ENCODE measurements at places on chromosomes 16 and 17. TPM values are rescaled to one million over a fixed set of nuclear protein-coding genes. Genes with fewer than 3 reads are reported as not detected.

Gene ABCA10
- 0.74 TPM for total RNA-seq

Gene TEKT1
- total RNA-seq: not detected

Gene KRTAP2-2
- not detected for total RNA-seq

Gene TEDC2
- 16.0 TPM for total RNA-seq

Gene GRIN2C
- 0.29 TPM for total RNA-seq

Gene ZG16
- total RNA-seq: 0.11 TPM

Gene TEX19
- not detected for total RNA-seq

Gene KRT23
- total RNA-seq: 2.8 TPM

Gene NPIPA8
- total RNA-seq: 0.93 TPM

Gene TERB1
- 0.49 TPM for total RNA-seq

Gene HOXB1
- 0.24 TPM for total RNA-seq

Gene PSMD11
- 90.5 TPM for total RNA-seq

Gene ADAMTS18
- total RNA-seq: 7.4 TPM

Gene LRRC37A
- 7.3 TPM for total RNA-seq

Gene GNG13
- not detected for total RNA-seq

Gene C1QTNF8
- 0.20 TPM for total RNA-seq

Gene BAIAP3
- total RNA-seq: 1.3 TPM

Gene CUEDC1
- total RNA-seq: 38.7 TPM

Gene NAGS
- 0.42 TPM for total RNA-seq

Gene NSF
- 32.8 TPM for total RNA-seq

Gene SCARF1
- 2.1 TPM for total RNA-seq

Gene TAOK1
- total RNA-seq: 84.7 TPM

Gene KLHL10
- total RNA-seq: not detected

Gene FAM171A2
- total RNA-seq: 58.0 TPM

Gene ABCA5
- 13.1 TPM for total RNA-seq

Gene MRPS34
- 65.3 TPM for total RNA-seq

Gene CCDC154
- total RNA-seq: 3.9 TPM

Gene TBC1D3L
- 59.1 TPM for total RNA-seq

Gene NPIPA2
- total RNA-seq: 11.5 TPM

Gene KRT39
- not detected for total RNA-seq

Gene SPSB3
- 50.0 TPM for total RNA-seq

Gene FZD2
- 82.1 TPM for total RNA-seq

Gene SLC13A2
- not detected for total RNA-seq

Gene CPD
- 58.3 TPM for total RNA-seq

Gene ARL5C
- total RNA-seq: not detected

Gene MAPT
- total RNA-seq: 3.1 TPM

Gene CORO6
- total RNA-seq: 3.4 TPM

Gene RPUSD1
- 23.0 TPM for total RNA-seq

Gene SECTM1
- 7.0 TPM for total RNA-seq

Gene KRTAP4-5
- total RNA-seq: not detected

Gene PLD6
- total RNA-seq: 1.7 TPM

Gene PPY
- total RNA-seq: not detected

Gene TP53TG3B
- not detected for total RNA-seq

Gene TMC5
- total RNA-seq: 2.2 TPM

Gene HSPB9
- total RNA-seq: not detected

Gene NPIPA3
- total RNA-seq: 4.5 TPM

Gene CCL7
- not detected for total RNA-seq

Gene CBLN1
- total RNA-seq: not detected

Gene SLC5A10
- 0.25 TPM for total RNA-seq

Gene TTLL6
- not detected for total RNA-seq

Gene FAM20A
- total RNA-seq: 1.7 TPM

Gene DHRS7C
- total RNA-seq: not detected

Gene SCGB1C2
- not detected for total RNA-seq

Gene C17orf78
- total RNA-seq: not detected

Gene CRLF3
- 6.7 TPM for total RNA-seq

Gene HES7
- 0.45 TPM for total RNA-seq

Gene CPHXL2
- total RNA-seq: not detected

Gene UBALD2
- 26.4 TPM for total RNA-seq

Gene ACBD4
- 17.4 TPM for total RNA-seq

Measured in mesothelial cell of epicardium (in vitro differentiated cells).